ENCODE measurements at places on chromosomes 12 and 14. TPM values are rescaled to one million over a fixed set of nuclear protein-coding genes. Genes with fewer than 3 reads are reported as not detected.
A peak's percentile ranks its signal among the peaks of the same experiment; 100 is the strongest.

DNA sequence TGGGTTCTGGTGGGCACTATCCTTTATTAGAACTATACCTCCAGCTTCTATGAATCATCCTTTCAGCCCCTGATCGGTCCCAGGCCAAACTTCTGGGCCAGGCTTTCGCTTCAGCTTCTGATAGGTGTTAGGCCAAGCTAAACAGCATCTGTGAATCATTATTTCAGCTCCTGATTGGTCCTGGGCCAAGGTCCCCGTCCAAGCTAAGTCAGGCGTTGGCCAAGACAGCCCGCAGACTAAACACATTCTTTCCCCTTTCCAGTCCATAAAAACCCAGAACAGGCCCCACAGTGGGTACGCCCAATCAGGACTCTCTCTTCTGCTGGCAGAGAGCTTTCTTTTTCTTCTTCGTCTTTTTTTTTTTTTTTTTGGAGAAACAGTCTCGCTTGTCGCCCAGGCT lies 1808.9 kb upstream of the SEL1L start:
- no peak overlapping the region for H3K27ac ChIP-seq
- DNase-seq, result no peak
- no peaks in the 10 kb centered on the region for H3K27me3 ChIP-seq
- H3K36me3 ChIP-seq, result no peaks in the 10 kb centered on the region
- H3K4me3 ChIP-seq, result no peak overlapping the region

DNA sequence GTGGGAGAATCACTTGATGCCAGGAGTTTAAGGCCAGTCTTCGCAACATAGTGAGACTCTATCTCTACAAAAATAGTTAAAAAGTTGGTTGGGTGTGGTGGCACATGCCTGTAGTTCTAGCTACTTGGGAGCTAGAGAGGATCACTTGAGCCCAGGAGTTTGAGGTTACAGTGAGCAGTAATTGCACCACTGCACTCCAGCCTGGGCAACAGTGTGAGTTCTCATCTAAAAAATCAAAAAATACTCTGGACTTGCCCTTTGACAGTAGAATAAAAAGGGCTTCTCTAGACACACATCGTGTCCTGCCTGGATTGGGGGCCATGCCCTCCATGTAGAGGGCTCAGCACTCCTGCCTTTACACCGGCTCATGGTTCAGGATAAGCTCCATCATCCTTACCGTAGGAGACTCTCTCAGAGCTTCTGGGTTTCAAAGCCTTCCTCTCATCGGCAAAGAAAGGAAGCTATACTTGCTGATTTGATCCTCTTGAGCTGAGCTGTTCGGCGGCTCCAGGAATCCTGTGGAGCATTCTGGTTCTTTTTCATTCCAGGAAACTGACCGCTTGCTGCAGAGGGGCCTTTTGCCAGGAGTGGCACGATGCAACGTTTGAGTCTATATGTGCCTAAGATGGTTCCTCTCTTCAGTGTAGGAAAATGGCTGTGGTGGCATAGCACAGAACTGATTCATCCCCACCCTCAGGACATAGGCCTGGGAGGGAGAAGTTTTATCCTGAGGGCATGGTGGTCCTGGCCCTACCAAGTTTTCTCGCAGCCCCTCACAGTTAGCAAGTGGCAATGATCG lies 29.6 kb downstream of the FLVCR2 start:
- no peaks in the 10 kb centered on the region for H3K36me3 ChIP-seq
- H3K27me3 ChIP-seq, result no peaks in the 10 kb centered on the region
- no peak overlapping the region for H3K4me3 ChIP-seq
- no peak for DNase-seq
- no peaks in the 10 kb centered on the region for H3K4me1 ChIP-seq
- H3K27ac ChIP-seq, result no peak overlapping the region

- H3K27me3 ChIP-seq, result no peaks in the 10 kb centered on the region
- no peaks in the 10 kb centered on the region for H3K36me3 ChIP-seq
- DNase-seq, result no peak
- H3K4me1 ChIP-seq, result no peaks in the 10 kb centered on the region
Observed at GRCh38 chr12:40123496-40123895, 17.6 kb upstream of the SLC2A13 start.

GRCh38 chr12:72006766-72007165 lies 68.1 kb downstream of the TPH2 start:
- no peaks in the 10 kb centered on the region for H3K36me3 ChIP-seq
- H3K27me3 ChIP-seq, result no peaks in the 10 kb centered on the region
- H3K27ac ChIP-seq, result no peak overlapping the region
- no peaks in the 10 kb centered on the region for H3K4me1 ChIP-seq
- no peak for DNase-seq

GRCh38 chr12:102351322-102351721 lies 129.0 kb downstream of the IGF1 start:
- no peak for DNase-seq
- no peaks in the 10 kb centered on the region for H3K27me3 ChIP-seq
- H3K4me1 ChIP-seq, result no peaks in the 10 kb centered on the region
- H3K27ac ChIP-seq, result no peak overlapping the region
- no peak overlapping the region for H3K4me3 ChIP-seq
- no peaks in the 10 kb centered on the region for H3K36me3 ChIP-seq

- no peak overlapping the region for H3K4me3 ChIP-seq
- H3K4me1 ChIP-seq, result no peaks in the 10 kb centered on the region
- DNase-seq, result no peak
- H3K36me3 ChIP-seq, result no peaks in the 10 kb centered on the region
Observed at GRCh38 chr12:78418919-78419318, 445.7 kb upstream of the SYT1 start.

DNA sequence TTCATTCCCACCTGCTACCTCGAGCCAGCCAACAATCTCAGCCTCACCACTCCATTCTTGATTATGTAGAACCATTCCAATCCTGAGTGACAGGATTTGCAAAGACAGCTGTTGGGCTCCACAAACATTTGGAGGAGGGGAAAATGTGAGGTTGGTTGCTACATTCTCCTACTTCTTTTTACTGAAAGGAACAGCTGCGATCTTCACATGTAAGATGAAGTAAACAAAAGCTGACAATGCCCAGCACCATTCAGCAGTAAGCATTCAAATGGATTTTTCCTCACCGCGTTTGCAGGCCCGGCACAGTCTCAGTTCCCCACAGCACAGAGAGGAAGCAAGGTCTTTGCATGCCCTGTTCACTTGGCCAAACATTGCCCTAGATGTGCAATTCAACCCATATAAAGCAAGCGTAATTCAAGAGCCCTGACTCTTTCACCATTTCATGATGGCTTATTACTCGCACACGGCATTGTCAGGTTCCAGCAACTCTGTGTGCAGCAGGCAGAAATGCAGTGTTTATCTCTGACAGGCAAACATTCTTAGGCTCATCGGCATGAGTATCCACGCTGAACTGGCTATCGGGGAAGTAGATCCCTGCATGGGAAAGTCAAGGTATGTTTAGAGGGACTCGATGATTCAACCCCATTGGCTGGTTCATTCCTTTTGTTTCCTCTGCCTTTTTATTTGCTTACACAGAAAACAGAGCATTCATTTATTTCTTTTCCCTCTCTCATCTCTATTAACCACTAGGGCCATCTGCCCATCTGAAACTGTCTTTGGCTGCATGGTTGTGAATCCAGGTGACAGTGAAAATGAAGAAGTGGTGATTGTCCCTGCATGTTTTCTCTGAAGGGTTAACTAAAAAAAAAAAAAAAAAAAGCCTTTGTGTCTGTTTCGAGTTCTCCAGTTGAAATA lies 236.1 kb upstream of the PLEKHG7 start:
- H3K4me3 ChIP-seq, result no peak overlapping the region
- H3K36me3 ChIP-seq, result no peaks in the 10 kb centered on the region
- no peaks in the 10 kb centered on the region for H3K27me3 ChIP-seq
- DNase-seq, result no peak

DNA sequence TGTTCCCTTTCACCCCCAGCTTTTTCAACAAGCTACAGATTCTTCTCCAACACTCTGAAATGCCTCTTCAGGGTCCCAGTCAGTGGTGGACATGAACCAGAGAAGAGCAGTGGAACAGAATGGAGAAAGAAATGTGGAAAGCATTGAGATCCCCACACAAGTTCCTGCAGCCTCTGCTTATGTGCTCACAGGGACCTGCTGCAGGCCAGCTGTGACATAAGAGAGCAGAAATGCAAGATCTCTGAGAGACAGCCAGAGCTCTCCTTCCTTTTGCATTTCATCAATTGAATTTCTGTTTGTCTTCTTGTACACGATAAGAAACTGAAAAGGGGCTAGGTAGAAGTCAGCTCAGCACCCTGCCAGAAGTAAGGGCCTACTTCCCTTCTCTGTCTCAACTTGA lies 6.2 kb downstream of the MDM1 start:
- no peak for DNase-seq
- H3K27me3 ChIP-seq, result no peaks in the 10 kb centered on the region
- no peak overlapping the region for H3K27ac ChIP-seq
- H3K4me3 ChIP-seq, result no peak overlapping the region

- no peak overlapping the region for H3K4me3 ChIP-seq
- H3K4me1 ChIP-seq, result peaks cover 8% of the 10 kb centered on the region
- H3K27me3 ChIP-seq, result no peaks in the 10 kb centered on the region
- H3K27ac ChIP-seq, result no peak overlapping the region
- no peaks in the 10 kb centered on the region for H3K36me3 ChIP-seq
Observed at GRCh38 chr12:26704684-26705460, 128.1 kb downstream of the ITPR2 start.

- H3K4me3 ChIP-seq, result no peak overlapping the region
- no peaks in the 10 kb centered on the region for H3K36me3 ChIP-seq
- no peaks in the 10 kb centered on the region for H3K27me3 ChIP-seq
- no peak overlapping the region for H3K27ac ChIP-seq
Observed at GRCh38 chr12:109737126-109737525, 23.5 kb downstream of the FAM222A start.

- no peaks in the 10 kb centered on the region for H3K4me1 ChIP-seq
- H3K4me3 ChIP-seq, result no peak overlapping the region
- no peaks in the 10 kb centered on the region for H3K36me3 ChIP-seq
- no peak for DNase-seq
Observed at GRCh38 chr12:56337753-56338251, 882 bp upstream of the IL23A start.

DNA sequence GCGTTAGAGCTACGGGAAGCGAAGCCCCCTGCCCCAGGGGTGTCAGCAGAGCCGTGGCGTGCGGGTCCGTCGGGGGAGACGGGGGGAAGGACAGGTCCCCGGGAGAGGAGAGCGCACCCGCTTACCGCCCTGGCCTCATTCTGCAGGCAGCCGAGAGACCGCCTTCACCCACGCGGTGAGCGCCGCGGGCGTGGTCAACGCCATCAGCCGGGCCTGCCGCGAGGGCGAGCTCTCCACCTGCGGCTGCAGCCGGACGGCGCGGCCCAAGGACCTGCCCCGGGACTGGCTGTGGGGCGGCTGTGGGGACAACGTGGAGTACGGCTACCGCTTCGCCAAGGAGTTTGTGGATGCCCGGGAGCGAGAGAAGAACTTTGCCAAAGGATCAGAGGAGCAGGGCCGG lies 10.5 kb downstream of the WNT5B start:
- H3K27ac ChIP-seq, result no peak overlapping the region
- DNase-seq, result no peak
- no peaks in the 10 kb centered on the region for H3K27me3 ChIP-seq
- no peak overlapping the region for H3K4me3 ChIP-seq
- H3K36me3 ChIP-seq, result no peaks in the 10 kb centered on the region

DNA sequence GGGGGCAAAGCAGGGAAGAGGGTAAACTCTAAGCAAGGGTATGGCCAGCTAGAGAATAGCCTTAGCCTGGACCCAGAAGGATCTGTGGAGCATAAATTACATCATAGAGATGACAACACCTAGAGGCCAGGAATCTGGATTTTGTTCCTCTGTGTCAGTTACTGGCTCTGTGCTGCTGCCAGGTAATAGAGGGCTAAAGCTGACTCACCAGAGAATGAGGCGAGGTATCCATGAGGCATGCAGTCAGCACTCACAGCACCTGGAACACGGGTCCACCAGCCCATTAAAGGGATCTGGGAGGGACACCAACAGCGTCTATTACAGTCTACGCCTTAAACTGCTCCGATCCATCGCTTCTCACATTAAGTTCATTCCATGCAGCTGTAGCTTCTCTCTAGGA lies 74.9 kb upstream of the CMKLR1 start:
- H3K36me3 ChIP-seq, result no peaks in the 10 kb centered on the region
- no peak overlapping the region for H3K4me3 ChIP-seq
- H3K27me3 ChIP-seq, result no peaks in the 10 kb centered on the region
- H3K27ac ChIP-seq, result no peak overlapping the region
- no peak for DNase-seq

- H3K4me1 ChIP-seq, result no peaks in the 10 kb centered on the region
- no peaks in the 10 kb centered on the region for H3K36me3 ChIP-seq
- no peak overlapping the region for H3K4me3 ChIP-seq
- H3K27ac ChIP-seq, result no peak overlapping the region
- no peaks in the 10 kb centered on the region for H3K27me3 ChIP-seq
Observed at GRCh38 chr14:44404036-44404435, 103.0 kb downstream of the FSCB start.

DNA sequence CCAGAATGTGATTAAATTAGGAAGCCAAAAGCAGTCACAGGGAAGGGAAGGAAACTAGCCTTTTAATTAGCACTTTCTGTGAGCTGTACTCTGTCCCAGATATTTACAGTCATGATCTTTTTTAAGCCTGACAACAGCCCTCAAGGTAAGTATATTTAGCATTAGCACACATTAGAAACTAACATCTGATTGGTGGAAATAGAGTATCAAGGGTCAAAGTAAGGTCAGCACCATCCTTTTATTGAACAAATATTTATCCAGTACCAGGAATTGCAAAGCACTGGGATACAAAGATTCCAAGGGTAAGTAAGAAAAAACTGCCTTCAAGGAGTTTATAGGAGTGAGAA lies 28.2 kb downstream of the RPGRIP1 start:
- H3K4me1 ChIP-seq, result no peaks in the 10 kb centered on the region
- H3K27me3 ChIP-seq, result no peaks in the 10 kb centered on the region
- H3K36me3 ChIP-seq, result no peaks in the 10 kb centered on the region
- H3K4me3 ChIP-seq, result peak overlapping the region; percentile 42
- peak overlapping the region; percentile 85 for H3K27ac ChIP-seq
- DNase-seq, result no peak

DNA sequence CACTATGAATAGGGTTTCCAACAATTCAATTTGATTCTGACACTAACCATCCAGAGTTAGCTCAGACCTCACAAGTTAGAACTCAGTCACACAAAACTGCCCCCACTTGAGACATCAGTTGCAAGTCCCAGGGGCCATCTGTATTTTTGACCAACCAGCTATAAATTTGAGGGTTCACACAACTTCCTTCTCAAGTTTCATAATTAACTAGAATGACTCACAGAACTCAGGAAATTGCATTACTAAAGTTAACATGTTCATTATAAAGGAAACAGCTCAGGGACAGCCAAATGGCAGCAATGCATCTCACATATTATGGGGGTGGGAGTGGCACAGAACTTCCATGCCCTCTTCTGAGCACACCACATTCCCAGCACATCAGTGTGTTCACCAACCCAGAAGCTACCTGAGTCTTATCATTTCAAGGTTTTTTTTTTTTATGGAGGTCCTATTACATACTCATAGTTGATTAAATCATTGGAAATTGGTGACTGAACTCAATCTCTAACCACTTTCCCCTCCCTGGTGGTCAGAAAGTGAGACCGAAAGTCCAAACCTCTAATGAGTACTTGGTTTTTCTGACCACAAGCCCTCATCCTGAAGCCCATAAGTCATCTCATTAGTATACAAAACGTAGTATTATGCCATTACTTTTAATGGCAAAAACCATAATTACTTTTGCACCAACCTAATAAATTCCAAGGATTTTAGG lies 1721.5 kb upstream of the SEL1L start:
- no peaks in the 10 kb centered on the region for H3K36me3 ChIP-seq
- no peak overlapping the region for H3K4me3 ChIP-seq
- no peak for DNase-seq
- no peaks in the 10 kb centered on the region for H3K4me1 ChIP-seq
- no peak overlapping the region for H3K27ac ChIP-seq

The DENND5B gene
- 18.7 TPM for total RNA-seq

The PGF gene
- total RNA-seq, result 8.2 TPM

The AJUBA gene
- 3.2 TPM for total RNA-seq

The SCN8A gene
- 5.0 TPM for total RNA-seq

The EPYC gene
- total RNA-seq, result not detected

The DEGS2 gene
- total RNA-seq, result 12.0 TPM
